T-cell (primary cell): ENCODE measurements at places on chromosomes 11 and 22. TPM values are rescaled to one million over a fixed set of nuclear protein-coding genes. Genes with fewer than 3 reads are reported as not detected.

Gene API5
- 97.2 TPM for total RNA-seq

Gene YPEL4
- total RNA-seq = 2.4 TPM

Gene MB
- not detected for total RNA-seq

Gene SMTNL1
- not detected for total RNA-seq

DNA sequence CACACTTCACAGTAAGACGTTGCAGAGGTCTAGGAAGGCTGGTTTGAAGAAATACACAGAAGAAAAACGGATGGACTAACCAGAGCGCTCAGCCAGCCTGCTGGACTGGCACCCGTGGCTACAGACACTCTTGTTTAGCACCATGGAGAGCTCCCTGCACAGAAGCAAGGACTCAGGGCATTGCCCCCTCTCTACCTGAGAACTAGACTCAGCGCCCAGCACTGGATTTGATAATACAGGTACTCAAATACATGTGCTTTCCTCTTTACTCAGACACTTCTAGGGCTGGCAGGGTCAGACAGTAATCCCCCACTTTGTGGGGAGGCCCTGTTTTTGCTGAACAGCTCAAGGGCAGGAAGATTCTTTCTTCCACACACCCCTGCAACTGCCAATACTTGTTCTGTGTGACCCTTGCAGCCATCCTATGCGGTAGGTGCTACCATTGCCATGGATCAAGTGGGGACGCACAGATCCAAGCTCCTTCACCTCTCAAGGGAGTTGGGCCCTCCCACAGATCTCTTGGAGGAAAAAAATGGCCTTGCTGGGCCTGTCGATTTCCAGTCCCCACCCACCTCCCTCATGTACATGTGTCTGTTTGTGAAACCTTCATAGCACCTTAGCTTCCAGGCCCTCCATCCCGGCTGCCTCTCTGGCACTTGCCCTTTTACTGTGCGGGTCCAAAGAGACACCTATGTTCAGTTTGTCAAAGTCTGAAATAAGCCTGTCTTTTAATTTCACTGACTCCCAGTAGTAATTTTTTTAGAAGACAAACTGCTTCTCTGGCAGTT is 5.1 kb upstream of the P2RX6 start:
- H3K27ac ChIP-seq = no peak overlapping the region
- no peaks in the 10 kb centered on the region for H3K36me3 ChIP-seq
- no peak for DNase-seq
- peaks cover 6% of the 10 kb centered on the region for H3K4me1 ChIP-seq

GRCh38 chr11:16080688-16081381 is 275.5 kb downstream of the SOX6 start:
- H3K27ac ChIP-seq = no peak overlapping the region
- DNase-seq = no peak
- no peaks in the 10 kb centered on the region for H3K36me3 ChIP-seq
- H3K27me3 ChIP-seq = no peaks in the 10 kb centered on the region
- H3K4me1 ChIP-seq = no peaks in the 10 kb centered on the region

GRCh38 chr11:73566977-73567755 is 30.7 kb downstream of the FAM168A start:
- H3K27me3 ChIP-seq = no peaks in the 10 kb centered on the region
- H3K36me3 ChIP-seq = no peaks in the 10 kb centered on the region
- DNase-seq = no peak
- no peak overlapping the region for H3K27ac ChIP-seq

GRCh38 chr11:130872102-130872501 is 44.2 kb downstream of the SNX19 start:
- no peak for DNase-seq
- no peaks in the 10 kb centered on the region for H3K27me3 ChIP-seq
